ENCODE measurements at places on chromosomes 3 and 15.
A peak's percentile ranks its signal among the peaks of the same experiment; 100 is the strongest.

- peak; percentile 46 for DNase-seq
Observed at GRCh38 chr3:169965562-169966427, 812 bp upstream of the SEC62 start.

DNA sequence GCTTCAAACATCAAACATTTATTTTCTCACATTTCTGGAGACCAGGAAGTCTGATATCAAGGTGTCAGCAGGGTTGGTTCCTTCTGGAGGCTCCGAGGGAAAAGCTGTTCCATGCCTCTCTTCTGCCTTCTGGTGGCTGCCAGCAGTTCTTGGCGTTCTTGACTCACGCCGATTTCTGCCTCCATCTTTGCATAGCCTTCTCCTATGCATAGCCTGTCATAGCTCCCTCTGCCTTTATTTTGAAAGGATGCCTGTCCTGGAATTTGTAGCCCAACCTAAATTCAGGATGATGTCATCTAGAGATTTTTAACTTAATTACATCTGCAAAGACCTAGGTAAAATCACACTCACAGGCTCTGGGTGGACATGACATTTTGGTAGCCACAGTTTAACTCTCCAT is 70.4 kb downstream of the RGMA start:
- DNase-seq, result no peak

DNA sequence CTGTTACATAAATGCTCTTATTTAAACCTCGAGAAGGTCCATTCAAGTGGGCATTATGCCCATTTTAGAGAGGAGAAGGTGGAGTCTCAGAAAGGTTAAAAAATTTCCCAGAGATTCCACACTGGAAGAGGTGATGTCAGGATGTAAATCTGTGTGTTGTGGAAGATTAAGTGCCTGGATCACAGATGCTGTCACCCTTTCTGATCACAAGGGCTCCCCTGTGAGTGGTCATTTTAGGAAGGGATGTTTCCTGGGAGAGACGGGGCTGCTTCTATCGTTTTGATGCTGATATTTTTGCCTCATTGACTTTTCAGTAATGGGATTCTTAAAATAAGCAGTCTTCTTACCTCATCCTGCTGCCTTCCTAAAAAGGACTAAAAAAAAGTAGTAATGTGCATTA is 132.5 kb downstream of the CLSTN2 start:
- no peak for DNase-seq

DNA sequence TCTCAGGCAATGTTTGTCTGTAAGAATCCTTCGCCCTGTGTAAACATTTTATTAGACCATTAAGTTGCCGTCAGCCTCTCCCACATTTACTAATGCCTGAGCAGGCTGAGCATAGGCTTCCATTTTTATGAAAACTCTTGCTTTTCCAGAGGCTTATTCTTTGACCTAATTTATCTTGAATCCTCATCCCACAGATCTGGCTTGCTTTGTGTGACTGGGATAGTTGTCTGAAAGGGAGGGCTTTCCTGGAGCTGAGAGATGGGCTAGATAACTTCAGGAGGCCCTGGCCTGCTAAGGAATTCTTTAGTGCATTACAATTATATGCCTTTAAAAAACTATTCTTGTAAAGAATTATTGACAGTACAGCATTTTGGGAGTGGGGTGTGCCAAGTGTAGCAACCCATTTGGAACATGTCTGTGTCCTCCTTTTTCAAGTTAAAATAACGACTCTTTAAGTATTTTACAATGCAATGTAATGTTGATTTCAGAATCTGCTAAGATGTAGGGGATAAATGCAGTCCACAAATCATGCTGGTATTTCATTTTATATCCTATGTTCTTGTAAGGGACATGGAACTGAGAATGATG is 52.4 kb downstream of the EEFSEC start:
- no peak for DNase-seq

DNA sequence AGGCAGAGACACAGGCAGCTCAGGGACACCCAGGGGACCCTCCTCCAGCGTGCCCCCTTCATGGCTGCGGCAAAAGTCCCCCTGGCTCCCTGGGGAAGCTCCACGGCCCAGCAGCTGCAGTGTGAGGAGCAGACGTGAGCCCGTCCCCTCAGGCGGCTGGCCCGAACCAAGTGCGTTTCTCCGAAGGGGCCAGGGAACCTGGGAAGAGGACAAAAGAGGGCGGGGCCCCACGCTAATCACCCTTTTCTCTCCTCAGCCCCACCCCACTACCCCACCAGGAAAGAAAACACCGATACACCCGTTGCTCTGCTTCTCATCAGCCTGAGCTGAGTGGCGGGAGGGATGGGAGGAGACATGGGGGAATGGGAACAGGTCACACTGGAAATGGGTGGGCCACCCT is at the start of gene MUC4:
Gene MUC4, minus strand, starts transcription at position 174 of the 400 bp plus-strand sequence. Its CDS starts 112 bp downstream, at position 62.
- peak; percentile 32 for DNase-seq

DNA sequence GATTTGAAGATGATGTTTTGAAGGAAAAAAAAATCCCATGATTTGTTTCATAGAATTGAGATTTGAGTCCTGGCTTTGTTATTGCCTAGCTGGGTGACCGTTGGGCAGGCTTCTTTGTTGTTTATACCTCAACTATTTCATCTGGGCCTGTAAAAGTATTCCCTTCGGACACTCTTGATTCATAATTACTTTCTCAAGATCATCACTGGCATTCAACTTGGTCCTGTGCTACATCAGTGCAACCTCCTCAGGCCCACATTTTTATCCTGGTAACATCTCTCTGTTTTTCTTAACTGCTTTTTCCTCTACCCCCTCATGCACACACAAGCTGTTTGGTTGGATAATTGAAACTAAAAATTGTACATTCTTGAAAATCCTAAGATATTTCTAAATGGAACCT is 67.5 kb upstream of the P3H2 start:
- no peak for DNase-seq

- DNase-seq, result peak; percentile 58
Observed at GRCh38 chr3:36944641-36945270, at the start of gene TRANK1. Gene TRANK1 (minus strand): TSS chr3:36945054. CDS start chr3:36944809, 245 bp downstream.

DNA sequence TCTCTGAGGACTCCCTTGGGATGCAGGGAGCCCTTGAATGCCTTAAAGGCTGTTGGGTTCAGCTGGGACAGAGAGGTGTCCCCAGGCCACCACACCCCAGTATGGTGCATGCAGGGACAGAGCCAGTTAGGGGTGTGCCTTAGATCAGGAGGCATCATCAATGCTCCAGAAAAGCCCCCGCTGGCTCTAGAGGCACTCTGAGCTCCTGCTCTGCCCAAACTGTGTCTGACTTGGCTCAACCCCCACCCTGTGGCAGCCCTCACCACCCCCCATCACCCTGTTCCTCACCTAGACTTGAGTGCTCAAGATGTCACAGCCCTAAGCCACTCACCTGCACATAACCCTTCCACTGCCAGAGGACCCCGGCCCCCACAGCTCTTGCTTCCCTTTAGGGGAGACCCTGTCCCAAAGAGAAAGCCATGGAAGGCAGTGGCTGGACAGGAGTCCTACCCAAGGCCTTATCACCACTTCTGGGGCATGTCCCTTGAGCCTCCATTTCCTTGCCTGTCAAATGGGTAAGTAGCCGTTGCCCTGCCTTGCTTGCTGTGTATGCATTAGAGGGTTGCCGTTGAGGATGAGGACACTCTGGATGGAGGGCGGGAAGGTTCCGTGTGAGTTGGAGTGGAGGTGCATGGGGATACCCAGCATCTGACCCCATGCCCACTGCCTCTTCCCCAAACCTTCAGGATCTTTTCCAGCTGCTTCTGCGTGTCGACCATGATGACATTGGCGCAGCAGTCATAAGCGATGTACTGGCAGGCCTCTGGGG is 41.4 kb downstream of the ACSBG1 start:
- DNase-seq, result no peak

- peak; percentile 18 for DNase-seq
Observed at GRCh38 chr15:27410996-27411605, 440.1 kb downstream of the GABRG3 start.

DNA sequence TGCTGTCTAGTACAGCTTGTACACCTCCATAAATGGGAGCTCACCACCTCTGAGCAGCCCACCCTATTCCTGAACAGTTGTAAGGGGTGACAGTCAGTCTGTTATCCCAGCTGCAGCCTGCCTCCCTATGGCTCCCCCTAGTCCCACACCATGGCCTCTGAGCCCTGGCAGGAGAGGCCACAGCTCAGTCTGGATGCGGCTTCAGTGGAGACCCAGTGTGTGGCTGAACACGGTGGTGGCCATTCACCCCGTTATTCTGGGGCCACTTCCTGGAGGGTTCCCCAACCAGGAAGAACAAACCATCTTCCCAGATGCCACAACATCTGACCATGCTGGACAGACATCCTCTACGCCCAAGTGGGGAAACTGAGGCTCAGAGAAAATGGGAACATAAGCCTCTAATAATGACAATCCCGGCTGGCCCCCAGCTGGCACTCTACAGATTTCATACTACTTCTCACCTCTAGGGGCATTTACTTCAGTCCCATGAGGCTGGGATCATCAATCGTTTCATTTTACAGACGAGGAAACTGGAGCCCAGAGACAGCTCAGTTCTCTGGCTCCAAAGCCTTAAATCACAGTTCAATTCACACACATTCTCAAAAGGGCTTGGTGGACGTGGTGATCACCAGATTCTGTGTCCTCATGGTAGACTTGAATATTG is 9.2 kb upstream of the GRIP2 start:
- DNase-seq, result no peak

DNA sequence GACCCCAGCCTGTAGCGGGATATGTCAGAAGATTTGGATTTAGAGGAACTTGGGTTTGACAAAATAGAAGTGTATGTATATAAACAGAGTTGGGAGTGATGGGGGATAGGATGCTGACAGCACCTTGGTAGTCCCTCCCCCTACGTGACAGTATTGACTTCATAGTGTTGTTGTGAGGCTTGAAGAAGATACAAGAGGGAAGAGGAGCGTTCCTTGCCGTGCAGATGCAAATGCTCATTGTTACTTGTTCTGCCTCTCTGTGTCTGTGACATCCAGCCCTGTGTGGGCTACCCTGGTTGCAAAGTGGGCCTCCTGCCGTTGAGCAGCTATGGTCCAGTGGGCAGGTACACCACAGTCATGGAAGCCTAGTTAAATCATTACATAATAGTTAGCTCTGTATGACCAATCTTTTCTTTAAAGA is 45.0 kb downstream of the SMAD3 start:
- no peak for DNase-seq

GRCh38 chr3:177567833-177568232 is 370.6 kb upstream of the TBL1XR1 start:
- no peak for DNase-seq

- DNase-seq, result no peak
Observed at GRCh38 chr3:118960876-118961450, 73.7 kb downstream of the IGSF11 start.

DNA sequence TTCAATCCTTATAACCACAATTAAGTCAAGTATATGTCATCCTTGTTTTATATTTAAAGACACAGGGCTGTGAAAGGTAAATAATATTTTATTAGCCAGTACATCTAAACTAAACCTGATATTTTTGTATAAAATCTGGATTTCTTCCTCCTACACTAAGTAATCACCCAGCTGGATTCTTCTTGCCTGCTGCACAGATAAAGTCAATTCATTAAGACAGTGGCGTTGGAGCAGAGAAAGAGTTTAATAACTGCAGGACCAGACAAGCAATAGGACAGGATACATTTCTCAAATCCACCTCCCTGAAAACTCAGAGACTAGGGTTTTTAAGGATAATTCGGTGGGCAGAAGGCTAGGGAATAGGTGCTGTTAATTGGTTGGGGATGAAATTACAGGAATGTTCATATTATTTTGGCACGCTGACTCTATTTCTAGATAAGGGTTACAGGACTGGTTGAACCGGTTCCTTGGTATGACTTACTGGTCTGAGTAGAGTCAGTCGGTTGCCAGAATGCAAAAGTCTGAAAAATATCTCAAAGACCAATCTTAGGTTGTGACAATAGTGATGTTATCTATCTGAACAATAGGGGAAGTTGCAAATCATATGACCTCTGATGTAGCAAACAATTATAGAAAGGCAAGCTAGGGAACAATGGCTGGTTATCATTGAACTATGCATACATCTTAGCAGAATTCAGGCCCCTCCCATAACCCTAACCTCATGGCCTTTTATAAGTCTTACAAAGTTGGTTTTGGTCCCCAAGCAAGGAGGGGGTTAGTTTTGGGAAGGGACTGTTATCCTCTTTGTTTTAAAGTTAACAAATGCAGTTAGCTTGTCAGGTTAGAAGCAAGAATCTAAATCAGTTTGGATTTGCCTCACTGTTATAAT is 244.8 kb downstream of the ALCAM start:
- DNase-seq, result peak; percentile 70

Measured in NCI-H345 (cell line).